ENCODE measurements at places on chromosomes 12 and 14. TPM values are rescaled to one million over a fixed set of nuclear protein-coding genes. Genes with fewer than 3 reads are reported as not detected.

DNA sequence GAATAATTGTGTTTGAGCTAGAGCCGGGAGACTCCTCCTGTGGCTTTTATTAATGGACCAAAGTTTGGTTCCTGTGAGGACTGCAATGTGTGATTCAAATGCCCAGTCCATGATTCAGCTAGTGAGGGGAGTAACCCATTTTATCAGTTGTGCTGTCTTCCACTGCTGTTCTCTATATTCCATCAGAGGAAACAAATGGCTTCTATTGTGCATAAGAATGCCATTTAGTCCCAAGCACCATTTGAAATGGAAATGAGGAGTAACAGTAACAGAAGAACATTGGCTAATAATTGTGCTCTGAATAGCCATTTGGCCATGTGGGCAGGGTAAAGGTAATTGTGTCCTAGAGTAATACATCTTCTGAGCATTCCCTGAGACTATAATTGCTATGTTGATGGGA is 642.7 kb downstream of the DIO2 start:
- no peak for DNase-seq

DNA sequence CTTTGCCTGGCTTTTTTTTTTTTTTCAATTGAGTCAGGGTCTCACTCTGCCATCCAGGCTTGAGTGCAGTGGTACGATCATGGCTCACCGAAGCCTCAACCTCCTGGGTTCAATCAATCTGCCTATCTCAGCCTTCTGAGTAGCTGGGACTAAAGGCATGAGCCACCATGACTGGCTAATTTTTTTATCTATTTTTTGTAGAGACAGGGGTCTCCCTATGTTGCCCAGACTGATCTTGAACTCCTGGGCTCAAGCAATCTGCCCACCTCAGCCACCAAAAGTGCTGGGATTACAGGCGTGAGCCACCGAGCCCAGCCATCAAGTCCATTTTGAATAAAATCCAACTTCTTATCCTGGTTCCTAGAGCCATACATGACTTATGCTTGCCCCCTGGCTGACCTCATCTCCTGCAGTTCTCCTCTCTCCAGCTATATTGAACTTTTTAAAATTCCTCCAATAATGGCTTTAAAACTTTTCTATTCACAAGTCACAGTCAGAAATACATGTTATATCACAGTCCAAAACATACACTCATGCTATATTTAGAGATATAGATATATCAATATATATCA is 10.4 kb upstream of the RND1 start:
- no peak for DNase-seq

- no peak for DNase-seq
Observed at GRCh38 chr12:108855284-108856169, 1.9 kb downstream of the SSH1 start.

DNA sequence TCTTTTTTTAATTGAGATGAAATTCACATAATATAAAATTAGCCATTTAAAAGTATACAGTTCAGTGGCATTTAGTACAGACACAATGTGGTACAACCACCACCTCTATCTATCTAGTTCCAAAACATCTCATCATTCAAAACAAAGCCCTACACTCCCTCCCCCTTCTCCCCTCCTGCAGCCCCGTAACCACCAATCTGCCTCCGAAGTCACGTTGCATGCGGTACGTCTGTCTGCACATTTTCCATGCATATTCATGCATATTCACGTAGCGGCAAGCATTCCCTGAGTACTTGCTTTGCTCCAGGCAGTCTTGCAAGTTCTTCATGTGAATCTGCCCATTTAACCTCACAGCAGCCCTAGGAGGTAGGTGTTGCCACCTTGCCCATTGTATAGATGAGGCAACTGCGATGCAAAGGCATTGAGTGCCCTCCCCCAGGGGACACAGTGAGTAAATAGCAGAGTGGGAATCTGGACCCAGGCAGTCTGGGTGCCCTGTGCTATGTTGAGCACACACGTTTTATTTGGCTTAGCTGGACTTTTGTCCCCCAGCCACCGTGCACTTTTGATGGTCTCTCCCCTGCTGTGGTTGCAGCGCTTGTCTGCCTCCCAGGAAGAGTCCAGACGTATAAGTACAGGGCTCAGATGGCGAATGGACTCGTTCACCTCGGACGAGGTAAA is 43.4 kb downstream of the RIN3 start:
- DNase-seq, result no peak

DNA sequence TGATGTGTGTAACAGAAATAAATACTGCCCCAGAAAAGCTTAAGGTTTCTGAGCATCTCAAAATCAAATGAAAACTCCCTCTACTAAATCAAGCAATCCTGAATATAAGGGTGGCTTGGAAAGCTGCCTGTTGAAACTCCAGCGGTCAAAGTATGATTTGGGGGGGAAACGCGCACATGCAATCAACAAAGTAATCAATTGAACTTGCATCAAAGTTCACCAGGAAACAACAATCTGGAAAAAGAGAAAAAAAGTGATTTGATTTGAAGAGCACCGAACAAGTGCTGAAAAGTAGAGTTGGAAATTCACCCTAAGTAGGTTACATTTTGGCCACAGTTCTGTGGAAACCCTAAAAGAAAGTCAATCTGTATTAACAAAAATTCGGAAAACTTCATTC is 700 bp downstream of the CNIH1 start:
- DNase-seq, result no peak

DNA sequence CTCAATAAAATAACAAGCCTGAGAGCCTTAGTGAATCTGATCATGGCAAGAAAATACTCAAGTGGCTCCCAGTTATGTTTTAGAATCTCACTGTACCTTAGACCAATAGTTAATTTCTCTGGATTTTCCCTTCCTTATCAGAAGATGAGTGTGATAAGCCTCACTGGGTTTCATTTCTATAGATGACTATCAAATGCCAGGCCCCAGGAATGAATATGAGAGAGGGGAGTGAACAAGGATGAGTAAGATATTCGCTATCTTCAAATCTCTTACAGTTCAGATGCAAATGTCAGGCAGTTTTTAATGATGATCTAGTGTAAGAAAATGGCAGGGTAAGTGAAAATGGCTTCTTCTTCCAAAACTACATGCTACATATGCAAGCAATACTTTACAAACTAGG is 26.1 kb upstream of the OR10P1 start:
- DNase-seq, result no peak

DNA sequence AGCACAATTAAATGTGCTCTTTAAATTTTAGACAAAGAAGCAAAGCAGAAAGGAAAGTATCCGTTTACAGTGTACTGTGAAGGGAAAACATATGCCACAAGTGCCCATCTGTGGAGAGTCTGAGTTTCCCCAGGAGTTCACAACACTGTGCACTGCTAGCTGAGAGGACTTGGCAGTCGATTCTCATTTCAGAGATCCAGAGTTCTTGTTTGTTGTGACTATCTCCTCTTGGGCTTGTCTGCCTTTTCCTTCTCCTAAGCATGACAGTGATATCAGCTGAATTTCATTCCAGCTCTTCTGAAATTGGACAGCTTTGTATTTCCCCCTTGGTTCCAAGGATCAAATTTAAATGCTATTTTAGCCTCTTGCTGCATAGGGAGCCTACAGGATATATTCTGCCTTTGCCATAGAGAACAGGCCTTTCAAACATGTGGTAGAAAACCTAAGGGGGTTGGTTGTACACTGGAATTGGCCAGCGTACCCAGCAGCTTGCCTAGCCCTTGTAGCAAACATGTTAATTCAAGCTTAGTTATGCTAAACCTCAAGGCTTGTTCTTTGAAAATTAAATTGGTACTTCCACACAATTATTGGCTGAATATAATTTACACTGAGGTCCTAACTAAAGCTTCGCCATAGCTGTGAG is 259.2 kb upstream of the NOVA1 start:
- no peak for DNase-seq

DNA sequence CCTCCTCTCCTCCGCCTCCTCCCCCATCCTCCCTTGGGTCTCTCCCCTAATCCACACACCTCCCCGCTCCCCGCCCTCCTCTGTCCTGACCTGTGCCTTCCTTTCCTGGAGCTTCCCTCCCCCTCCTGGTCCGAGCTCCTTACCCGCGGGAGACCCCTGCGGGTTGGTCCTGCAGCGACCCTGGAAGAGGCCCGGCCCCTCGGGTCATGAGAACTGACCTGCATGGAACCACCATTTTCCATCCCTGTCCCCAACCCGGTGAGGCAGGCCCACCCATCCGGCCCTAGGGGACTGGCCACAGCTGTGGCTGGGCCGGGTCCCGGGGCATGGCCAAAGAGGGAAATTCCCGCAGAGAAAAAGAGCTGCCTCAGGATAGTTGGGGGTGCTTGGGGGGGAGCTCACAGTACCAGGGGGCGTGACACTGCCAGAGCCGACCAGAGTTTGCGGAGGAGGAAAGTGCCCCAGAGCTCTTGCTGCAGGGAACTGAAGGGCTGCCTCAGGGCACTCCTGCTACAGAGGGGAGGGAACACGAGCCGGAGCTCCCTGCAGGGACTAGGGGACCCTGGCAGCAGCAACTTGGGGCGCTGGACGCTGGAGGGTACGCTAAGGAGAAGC is 613 bp downstream of the ARHGEF40 start:
- no peak for DNase-seq

- DNase-seq, result no peak
Observed at GRCh38 chr14:47278233-47278842, 397.1 kb downstream of the MDGA2 start.

- DNase-seq, result no peak
Observed at GRCh38 chr14:22556021-22556989, 32.7 kb downstream of the DAD1 start.

DNA sequence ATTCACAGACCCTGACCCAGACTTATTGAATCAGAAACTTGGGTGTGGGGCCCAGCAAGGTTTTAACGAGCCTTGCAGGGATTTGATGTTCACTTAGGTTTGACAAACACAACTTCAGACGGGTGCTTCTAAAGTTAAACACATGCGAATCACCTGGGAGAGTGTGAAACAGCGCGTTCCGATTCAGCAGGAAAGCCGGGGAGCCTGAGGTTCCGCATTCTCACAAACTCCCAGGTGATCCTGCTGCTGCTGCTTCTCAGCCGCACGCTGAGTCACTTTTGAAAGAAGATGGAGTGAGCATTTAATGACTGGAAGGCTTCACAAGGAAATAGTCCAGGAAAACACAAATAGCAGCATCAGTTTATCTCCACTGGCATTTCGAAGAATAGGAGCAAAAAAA is 44.2 kb upstream of the DDX11 start:
- DNase-seq, result no peak

DNA sequence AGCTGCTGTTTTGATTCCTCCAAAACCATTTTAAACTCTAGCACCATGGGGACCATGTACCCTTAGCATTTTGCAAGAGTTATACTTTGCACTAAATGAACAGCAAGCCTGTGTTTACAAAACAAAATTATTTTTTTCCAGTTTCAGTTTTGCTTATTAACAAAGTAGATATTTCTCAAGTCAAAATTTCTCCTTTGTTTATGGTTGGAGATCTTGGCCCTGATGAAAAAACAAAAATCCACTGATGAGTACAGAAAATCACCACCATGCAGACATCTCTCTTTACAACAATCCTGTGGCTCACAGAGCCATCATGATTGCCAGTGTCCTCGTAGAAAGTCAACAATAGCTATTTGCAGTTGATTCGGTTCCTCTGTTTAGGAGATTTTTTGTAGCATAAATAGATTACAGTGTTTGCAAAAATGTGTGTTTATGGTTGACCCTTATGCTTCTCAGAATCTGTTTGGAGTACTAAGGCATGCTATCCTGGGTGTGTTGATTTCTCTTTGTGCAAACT is 201.1 kb upstream of the NUDT4 start:
- no peak for DNase-seq

GRCh38 chr12:54039417-54040147 is 6.7 kb downstream of the HOXC5 start:
- DNase-seq, result no peak

DNA sequence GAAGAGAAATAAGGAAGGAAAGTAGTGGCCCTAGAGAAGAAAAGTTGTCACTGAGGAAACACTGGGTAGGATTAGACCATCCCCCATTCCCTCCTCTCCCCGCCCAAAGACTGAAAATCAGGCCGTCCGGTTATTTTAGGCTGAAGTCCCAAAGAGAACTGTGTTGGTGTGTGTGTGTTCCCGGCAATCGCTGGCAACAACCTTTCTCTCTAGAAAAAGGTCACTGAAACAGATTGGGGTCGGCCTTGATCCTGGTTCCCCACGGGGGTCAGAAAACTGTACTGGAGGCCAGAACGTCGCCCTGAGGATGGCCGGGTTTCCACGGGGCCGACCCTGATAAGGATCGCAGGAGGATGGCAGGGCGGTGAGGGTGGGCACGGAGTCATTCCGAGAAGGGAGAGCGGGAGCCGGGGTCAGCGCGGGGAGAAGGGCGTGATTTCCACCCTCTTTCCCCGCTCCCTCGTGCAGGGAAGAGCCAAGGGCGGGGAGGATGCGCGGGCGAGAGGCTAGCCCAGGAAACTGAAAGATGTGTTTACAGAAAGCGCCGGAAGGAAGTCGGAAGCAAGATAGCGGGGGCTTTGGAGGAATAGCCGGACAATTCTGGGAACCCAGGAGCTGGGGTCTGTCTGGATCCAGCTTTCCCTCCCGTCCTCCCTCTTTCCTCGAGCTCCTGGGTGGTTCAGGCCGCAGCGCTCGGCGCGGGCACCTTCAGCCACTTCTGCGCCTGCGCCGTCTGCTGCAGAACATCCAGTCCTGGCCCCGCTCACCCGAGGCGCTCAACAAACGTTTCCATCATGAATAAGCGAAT is 25.3 kb upstream of the SPTLC2 start:
- DNase-seq, result no peak

DNA sequence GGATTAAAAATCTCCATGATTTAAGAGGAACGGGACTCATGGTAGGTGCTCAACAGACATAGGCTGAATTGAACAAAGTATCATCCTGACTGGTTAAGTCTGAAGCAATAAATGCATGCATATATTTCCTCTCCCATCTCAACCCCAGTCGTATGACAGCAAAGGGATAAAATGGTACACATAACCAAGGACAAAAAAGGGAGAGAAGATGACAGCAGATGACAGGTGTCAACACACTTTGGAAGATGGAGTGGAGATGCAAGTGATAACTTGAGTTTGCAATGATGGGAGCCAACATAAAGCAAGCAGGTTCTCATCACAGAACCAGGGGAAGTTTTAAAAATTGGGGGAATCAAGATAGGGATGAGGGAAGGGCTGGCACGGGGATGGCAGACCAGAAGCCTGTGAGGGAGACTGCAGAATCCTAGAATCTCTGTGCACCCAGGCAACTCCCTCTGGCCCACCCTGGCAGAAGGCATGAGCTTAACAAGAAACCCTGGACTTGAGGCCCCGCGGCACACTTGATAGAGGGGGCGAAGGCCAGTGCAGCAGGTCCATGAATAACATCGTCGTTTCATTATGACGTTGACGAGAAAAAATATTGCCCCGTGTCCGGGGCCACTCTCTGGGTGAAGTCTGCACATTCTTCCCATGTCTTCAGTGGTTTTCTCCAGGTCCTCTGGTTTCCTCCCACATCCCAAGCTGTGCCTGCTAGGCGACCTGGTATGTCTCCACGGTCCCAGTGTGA is 5.0 kb downstream of the C1RL start:
- DNase-seq, result no peak

CBLN3 gene
- total RNA-seq, result 1.3 TPM

ERP27 gene
- total RNA-seq, result 1.4 TPM

EXOC3L4 gene
- total RNA-seq, result 0.17 TPM

KCNJ8 gene
- total RNA-seq, result 0.06 TPM

TRIAP1 gene
- 39.1 TPM for total RNA-seq
